GM04504 (cell line): ENCODE measurements at places on chromosomes 1 and 21.

DNA sequence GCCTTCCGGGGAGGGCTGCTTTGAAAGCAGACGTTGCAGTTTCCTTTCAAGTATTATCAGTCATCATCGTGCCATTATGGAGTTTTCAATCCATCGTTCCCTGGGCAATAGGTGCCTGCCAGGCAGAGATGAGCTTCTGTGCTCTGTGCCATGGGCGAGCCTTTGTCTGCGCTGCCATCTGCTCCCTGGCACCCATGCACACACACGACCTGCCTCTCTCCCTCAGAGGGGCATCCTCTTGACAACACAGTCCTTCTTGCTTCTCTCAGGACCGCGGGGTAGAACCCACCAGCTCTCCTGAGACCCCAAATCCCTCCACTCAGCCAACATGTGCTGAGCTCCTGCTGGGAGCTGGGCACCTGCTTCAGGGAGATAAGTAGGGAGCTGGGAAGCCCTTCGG, 149.3 kb downstream of the HMGB4 start:
- DNase-seq, result no peak

GRCh38 chr1:181804989-181805388, 256.5 kb downstream of the ZNF648 start:
- DNase-seq, result no peak

GRCh38 chr1:209646558-209646957, 5.7 kb downstream of the LAMB3 start:
- DNase-seq, result no peak

DNA sequence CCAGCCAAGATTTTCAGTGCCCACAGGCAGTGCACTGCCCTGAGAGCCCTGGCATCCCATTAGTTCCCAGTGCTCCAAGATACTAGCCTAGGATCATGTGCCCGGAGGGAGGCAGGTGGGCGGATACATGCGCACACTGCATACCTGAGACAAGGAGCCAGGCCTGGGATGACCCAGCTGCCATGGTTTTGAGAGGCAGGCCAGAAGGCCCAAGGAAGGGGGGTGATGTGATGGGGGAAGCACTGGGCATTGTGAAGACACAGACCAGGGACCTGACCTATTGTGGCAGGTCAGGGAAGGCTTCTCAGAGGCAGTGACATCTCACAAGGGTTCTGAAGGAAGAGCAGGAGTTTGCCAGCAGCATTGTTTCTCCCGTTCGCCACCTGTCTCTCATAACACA, 3.6 kb downstream of the ZC3H12A start:
- no peak for DNase-seq

- no peak for DNase-seq
Measured at GRCh38 chr1:215071078-215071477, 11.5 kb upstream of the KCNK2 start.
